Nephron progenitor cell (in vitro differentiated cells): ENCODE measurements at places on chromosomes 4 and X.

DNA sequence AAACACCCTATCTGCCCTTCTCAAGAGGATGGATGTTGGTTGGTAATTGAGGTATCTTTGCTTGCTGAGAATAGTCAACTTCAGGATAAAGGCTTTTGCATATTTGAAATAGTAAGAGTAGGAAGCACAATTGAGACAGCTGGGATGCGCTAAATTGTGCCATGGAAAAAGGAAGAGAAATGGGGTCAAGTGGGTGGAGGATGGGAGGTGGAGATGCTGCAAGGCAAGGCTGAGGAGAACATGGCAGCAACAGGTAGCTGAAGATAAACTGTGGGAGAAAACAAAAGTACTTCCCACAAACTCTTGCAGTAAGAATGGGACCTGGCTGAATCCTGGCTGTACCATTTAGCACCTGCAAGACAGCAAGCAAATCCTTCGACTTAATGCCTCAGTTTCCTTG lies 13.9 kb upstream of the CDS1 start:
- DNase-seq, result no peak
- no peaks in the 10 kb centered on the region for H3K36me3 ChIP-seq

DNA sequence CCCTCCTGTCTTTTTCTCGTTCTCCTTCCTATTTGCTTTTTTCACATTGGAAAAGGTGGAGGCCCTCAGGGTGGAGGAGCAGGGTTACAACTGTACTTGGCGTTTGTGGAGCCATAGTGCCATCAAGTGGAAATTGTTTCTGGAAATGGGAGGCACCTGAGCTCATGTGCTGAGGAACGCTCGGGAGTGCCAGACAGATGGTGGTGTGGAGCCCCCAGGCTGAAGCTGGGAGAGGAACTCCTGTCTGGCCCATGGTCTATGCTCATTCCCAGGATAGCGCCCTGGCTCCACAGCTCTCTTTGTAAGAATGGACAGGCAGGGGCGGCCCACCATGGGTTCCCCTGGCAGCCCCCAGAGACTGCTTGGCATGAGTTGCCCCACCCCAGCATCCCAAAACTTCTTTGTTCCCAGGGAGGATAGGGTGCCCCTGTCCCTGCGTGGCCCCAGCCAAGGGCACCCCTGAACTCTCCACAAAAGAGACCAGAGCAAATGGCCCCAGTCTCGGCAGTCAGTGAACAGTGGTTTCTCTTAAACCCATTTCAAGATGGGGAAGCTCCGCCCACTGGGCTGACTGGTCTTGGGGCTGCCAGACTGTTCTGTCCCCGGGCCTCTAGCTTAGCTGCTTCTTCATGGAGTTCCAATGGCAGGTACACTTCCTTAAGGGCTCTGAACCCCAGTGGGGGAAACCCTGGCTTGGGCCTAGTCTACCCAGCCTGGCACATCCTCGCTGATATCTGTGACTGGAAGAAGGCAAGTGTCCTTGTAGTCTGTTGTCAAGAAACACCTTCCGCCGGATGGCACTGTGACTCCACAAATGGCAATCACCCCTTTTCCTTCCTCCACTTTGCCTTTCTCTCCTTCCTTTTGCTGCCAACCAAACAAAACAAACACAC lies 70.1 kb downstream of the NBDY start:
- peaks cover 26% of the 10 kb centered on the region for H3K36me3 ChIP-seq
- no peak overlapping the region for H3K27ac ChIP-seq
- H3K4me3 ChIP-seq, result no peak overlapping the region
- no peaks in the 10 kb centered on the region for H3K27me3 ChIP-seq

DNA sequence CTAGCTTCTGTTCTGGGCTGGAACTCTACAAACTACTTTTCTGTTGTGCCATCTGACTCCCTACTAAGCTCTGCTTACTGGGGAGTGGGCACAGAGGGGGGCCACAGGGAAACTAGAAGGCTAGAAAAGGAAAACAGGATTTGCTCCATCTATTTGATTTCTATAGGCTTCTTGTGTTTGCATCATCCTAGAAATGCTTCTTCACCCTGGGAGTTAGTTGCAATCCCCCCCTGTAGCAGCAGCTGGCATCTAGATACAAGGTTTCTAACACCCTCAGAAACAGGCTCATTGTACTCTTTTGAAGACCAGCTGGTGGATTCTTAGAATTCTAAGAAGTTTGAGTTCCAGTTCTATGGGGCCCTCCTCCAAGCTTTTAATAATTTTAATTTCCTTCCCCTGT lies 213.4 kb downstream of the TMA16 start:
- H3K4me3 ChIP-seq, result no peak overlapping the region
- no peak overlapping the region for H3K27ac ChIP-seq
- no peak for DNase-seq

GRCh38 chr4:83606898-83607297 lies 71.0 kb downstream of the GPAT3 start:
- peak overlapping the region; percentile 94 for H3K27ac ChIP-seq
- DNase-seq, result no peak
- H3K36me3 ChIP-seq, result peaks cover 14% of the 10 kb centered on the region
- H3K4me1 ChIP-seq, result peaks cover 42% of the 10 kb centered on the region
- H3K27me3 ChIP-seq, result peaks cover 12% of the 10 kb centered on the region

DNA sequence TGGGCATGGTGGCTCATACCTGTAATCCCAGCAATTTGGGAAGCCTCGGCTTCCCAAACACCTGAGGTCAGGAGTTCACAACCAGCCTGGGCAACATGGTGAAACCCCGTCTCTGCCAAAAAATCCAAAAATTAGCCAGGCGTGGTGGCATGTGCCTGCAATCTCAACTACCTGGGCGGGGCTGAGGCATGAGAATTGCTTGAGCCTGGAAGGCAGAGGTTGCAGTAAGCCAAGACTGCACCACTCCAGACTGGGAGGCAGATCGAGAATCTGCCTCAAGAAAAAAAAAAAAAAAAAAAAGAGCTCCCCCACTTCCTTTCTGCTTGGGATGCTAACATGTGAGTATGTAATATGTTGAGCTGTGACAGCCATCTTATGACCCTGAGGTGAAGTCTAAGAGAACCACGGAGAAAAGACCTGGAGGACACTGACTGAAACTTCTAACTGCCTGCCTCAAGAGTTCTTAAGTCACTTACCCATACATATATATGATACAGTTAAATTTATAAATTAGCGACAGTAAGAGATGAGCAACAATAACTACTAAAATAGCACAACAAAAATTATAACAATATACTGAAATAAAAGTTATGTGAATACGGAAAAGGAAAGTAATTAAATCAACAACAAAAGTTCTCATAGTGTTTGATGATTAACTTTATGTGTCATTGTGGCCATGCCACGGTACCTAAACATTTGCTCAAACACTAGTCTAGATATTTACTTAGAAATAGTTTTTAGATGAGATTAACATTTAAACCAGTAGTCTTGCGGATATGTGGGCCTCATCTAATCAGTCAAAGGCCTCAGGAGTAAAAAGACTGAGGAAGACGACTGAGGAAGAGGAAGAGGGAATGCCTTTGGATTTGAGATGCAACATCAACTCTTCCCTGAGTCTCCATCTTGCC lies 178.3 kb downstream of the OPHN1 start:
- H3K36me3 ChIP-seq, result no peaks in the 10 kb centered on the region
- DNase-seq, result no peak
- no peak overlapping the region for H3K27ac ChIP-seq
- no peaks in the 10 kb centered on the region for H3K27me3 ChIP-seq
